ENCODE measurements at places on chromosomes 2 and 18.

GRCh38 chr2:221853297-221853696, 281.2 kb upstream of the EPHA4 start:
- DNase-seq = no peak

- no peak for DNase-seq
Observed at GRCh38 chr2:190849774-190850173, 30.8 kb upstream of the GLS start.

DNA sequence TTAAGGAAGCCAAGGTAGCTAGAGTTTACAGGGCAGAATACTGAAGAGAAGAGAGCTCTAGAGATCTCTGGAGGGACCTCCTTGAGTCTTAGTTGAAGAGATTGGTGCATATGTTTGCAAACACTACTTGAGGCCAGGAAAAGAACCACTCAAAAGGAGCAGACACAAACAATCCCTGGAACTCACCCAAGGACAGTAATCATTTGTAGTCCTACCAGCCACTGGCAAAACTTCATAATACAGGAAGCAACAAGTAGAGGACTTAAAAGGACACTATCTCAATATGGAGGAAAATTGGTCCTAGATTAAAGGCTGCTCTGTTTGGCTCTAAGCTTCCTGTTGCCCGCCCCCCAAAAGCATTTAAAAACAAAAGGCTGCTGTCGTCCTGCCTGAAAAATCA, 46.9 kb upstream of the UBXN4 start:
- no peak for DNase-seq

DNA sequence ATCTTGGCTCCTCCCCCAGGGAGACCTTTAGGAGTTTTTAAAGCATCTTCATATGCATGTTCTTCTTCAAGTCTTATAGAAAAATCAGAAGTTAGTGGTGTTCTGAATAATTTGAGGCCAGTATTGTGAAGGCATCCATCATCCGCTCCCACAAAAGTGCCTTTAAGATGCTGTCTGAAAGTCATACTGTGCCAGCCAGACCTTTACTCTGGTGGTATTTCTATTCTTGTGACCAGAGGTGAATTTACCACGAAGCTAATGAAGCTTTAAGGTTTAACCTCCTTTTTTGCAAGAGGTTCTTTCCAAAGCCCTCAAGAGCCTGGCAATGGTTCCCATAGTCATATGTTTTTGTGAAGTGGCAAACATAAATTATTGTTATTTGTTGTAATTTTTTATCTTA, 54.3 kb downstream of the SLC40A1 start:
- DNase-seq = no peak

DNA sequence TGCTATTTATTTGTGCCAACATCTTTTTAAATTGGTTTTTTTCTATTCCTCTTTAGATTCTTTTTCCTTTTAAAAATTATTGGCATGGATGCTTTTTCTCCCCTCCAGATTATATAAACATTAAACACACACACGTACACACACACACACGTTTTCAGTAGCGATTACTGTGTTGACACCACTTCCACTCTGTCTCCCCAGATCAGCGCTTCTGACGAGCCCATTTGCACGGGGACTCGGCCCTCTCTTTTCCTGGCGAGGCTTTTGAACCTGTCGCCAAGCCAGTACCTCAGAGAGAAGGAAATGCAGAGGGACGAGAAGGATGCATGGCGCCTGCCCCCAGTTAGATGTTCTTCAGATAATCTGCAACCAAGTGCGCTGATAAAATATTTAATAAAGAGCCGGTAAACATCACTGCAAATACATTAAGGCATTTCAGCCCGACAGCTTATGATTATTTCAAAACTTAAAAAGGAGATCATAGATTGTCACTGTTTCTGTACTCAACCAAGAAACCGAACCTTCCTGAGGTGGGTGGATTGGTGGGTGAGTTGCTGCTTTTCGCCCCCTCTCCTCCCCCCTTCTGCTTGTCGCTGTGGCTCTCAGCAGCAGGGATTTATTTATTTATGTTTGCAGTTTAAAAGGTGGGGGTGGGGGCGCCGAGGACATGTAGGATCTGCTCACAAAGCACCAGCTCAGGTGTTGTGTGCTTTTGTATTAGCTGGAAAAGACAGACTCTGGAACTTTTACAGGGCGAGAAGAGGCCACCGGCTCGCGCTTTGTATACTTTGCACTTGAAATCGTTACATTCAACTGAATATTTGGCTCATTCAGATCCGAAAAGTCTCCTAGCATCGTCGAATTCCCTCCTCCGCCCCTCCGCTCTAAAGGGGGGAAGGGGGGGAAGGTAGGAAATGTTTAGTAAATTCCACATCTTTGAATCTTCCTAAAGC, 787 bp upstream of the TBR1 start:
- DNase-seq = no peak

DNA sequence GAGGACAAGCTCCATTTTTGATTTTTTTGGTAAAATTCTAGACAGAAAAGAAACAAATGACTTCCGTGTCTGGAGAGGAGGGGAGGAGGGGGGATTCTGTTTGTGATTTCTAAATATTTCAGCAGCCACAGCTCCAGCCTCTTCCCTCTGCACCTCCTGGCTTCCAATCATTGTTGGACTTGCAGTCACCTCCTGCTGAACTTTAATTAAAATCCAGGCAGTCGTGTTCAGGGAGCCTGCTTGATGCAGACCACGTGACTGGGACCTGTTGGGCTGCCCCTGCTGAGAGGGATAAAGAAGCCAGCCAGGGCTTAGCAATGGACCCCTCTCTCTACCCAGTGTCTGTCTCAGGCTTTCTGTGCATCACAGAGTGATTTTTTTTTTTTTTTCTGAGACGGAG, 115.1 kb downstream of the SH3BP4 start:
- DNase-seq = no peak

- no peak for DNase-seq
Observed at GRCh38 chr2:36582538-36582937, 15.4 kb downstream of the FEZ2 start.

Measured in stimulated activated naive CD4-positive, alpha-beta T cell treated with Interleukin-2 at 50 U/mL for 16 hours (primary cell).